Endodermal cell (in vitro differentiated cells): ENCODE measurements at places on chromosomes 6 and 20. TPM values are rescaled to one million over a fixed set of nuclear protein-coding genes. Genes with fewer than 3 reads are reported as not detected.

- DNase-seq, result peak; percentile 45
Observed at GRCh38 chr6:14283600-14284235, 166.1 kb downstream of the CD83 start.

The FUT9 gene
- 1.3 and 1.5 TPM in 2 replicates for total RNA-seq

The ABCC10 gene
- total RNA-seq, result 18.3 to 36.2 TPM (median 34.1 TPM) in 3 replicates

DNA sequence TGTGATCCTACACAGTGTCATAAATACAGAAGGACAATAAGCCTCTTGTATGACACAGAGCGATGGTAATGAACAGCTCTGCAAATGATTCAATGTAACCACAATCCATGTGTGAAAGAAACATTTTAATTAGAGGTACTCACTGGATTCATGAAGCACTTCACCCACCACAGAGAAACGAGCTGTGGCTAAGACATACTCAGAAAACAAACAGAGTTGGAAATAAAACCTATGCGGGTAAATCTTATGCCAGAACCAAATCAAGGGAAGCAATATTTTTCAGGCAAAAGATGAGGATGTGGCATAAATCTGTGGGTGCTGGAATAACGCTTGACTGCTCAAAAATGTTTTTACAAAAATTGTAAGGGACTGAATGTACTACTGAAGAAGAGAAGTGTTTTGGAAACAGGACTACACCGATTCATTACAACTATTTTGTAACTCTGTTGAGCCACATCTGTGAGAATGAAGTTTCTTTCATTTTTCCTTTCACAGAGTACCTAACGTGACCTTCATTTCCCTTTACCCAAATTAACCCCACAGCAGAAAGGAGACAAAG is 112.1 kb downstream of the WDR27 start:
- DNase-seq, result no peak

- DNase-seq, result peak; percentile 51
Observed at GRCh38 chr6:63788569-63788968, 153.0 kb downstream of the PHF3 start.

DNA sequence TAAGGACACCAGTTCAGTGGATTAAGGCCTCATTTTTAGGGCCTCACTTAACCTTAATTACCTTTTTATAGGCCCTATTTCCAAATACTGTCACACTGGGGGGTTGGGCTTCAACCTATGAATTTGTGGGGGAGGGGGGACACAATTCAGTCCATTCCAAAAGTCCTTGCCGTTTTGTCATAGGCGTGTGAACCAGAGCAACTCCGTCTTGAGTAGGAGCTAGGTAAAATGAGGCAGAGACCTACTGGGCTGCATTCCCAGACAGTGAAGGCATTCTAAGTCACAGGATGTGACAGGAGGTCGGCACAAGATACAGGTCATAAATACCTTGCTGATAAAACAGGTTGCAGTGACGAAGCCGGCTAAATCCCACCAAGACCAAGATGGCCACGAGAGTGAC is 113.5 kb upstream of the SNX9 start:
- DNase-seq, result no peak

- peak; percentile 75 for DNase-seq
Observed at GRCh38 chr6:32692019-32692418, 25.6 kb upstream of the HLA-DQB1 start.

- no peak for DNase-seq
Observed at GRCh38 chr6:163302747-163303146, 111.8 kb upstream of the QKI start.

The SLC9A8 gene
- 8.3 to 10.3 TPM (median 9.0 TPM) in 3 replicates for total RNA-seq

DNA sequence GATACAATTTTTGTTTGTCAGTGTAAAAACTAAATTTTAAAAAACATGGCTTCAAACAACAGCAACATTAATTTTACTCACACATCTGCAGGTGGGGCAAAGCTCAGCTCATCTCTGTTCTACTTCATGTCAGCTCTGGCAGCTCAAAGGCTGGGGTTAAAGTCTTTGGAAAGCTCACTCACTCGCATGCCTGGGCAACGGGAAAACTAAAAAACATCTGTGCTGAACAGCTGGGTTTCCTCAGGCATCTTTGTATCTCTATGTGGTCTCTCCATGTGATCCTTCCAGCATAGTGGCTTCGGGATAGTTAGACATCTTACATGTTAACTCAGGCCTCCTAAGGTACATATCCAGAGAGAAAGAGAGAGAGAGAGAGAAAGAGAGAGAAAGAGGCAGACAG is 499.6 kb downstream of the RFPL4B start:
- no peak for DNase-seq

DNA sequence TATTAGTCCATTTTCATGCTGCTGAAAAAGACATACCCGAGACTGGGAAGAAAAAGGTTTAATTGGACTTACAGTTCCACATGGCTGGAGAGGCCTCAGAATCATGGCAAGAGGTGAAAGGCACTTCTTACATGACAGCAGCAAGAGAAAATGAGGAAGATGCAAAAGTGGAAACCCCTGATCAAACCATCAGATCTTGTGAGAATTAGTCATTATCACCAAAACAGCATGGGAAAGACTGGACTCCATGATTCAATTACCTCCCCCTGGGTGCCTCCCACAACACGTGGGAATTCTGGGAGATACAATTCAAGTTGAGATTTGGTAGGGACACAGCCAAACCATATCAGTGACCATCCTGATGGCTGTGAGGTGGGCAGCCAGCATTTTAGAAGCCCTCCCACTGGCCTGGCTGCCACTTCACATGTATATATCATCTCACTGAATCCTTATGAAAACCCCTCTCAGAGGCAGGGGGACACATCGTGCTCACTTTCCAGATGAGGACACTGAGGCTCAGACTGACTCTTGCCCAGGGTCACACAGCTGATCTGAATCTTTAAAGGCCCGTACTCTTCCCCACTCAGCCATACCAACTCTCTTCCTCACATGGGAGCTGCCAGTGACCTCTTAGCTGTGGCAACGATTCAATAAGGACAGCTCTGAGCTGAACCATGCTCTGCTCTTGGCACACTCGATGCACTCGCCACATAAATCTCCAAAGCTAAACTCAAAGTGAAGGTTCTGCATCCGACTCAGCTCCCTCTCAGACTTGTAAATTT is 25.7 kb downstream of the BMP7 start:
- no peak for DNase-seq

The TCF21 gene
- 0.13 TPM in 1 of 3 replicates, not detected in the others for total RNA-seq

DNA sequence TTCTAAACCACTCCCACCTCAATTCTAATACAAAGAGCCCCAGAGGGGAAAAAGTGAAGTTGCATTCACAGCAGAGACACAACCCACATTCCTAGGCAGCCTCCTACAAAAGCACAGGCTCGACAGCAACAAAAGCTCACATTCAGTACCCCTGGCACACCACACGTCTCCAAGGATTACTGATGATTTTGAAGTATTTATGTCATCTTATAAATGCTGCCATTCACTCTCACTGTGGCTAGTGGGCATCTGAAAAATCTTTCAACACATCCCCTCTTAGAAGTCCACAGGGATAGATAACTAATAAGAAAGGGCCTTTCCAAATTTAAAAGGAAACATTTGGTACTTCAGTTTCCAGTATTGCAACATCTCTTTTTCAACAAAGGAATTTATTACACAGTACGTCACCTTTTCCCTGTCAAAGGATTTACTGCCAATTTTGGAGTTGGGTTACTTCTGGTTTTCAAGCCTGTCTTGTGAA is 146.7 kb downstream of the TASP1 start:
- peak; percentile 65 for DNase-seq

DNA sequence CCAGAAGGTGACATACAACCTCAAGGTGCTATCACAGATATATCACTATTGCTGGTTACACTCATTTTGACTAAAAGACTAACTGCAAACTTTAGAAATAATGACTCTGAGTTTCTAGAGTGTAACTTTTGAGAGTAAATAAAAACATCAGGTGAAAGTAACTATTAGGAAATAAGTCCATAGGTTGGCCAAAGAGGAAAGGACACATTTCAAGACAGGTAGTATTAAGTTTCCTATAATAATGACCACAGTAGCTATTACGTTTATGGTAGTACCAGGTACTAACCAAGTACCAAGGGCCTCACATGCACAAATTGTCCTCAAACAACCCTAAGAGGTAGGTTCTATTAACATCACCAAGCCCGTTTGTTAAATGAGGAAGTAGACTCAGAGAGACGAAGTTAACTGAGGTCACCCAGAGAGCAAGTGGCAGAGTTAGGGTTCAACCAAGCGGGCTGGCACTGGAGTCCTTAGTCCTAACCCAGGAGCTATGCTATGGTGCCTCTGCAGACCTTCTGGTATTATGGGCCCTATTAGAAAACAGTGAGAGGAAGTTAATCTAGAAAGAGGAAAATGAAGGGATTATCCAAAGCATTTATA is 36.8 kb downstream of the HEBP2 start:
- DNase-seq, result no peak

The TAF8 gene
- 27.5 to 31.0 TPM (median 28.1 TPM) in 3 replicates for total RNA-seq

DNA sequence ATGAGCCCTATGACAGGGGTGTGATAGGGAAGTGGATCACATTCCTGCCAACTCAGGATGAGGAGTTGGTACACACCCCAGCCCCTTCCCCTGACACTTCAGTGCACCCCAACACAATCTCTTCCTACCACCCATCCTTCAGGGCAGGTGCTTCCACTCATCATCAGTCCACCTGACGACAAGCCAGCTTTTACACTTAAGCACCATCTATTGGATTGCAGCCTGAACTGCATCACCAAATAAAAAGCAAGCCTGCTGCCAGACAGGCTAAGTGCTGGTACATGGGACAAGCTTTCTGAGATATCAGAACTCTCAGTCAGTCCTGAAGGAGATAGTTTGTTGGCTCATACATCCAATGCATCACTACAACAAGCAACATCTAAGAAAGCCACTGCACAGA is 69.0 kb upstream of the TMEM200A start:
- peak; percentile 51 for DNase-seq

DNA sequence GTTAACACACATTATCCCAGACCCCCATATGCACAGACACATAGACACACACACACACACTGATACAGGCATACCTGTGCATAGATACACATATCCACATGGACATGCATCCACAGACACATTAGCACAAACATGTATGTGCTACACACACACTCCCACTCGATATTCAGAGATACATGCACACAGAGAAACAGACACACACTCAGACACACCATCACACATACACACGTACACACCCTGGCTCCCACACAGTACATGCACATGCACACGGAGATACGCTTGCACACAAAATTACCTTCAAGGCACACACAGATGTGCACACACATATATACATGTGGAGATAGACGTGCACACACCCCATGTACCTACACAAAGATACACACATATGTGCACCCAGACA is 19.7 kb downstream of the RBM38 start:
- DNase-seq, result no peak

DNA sequence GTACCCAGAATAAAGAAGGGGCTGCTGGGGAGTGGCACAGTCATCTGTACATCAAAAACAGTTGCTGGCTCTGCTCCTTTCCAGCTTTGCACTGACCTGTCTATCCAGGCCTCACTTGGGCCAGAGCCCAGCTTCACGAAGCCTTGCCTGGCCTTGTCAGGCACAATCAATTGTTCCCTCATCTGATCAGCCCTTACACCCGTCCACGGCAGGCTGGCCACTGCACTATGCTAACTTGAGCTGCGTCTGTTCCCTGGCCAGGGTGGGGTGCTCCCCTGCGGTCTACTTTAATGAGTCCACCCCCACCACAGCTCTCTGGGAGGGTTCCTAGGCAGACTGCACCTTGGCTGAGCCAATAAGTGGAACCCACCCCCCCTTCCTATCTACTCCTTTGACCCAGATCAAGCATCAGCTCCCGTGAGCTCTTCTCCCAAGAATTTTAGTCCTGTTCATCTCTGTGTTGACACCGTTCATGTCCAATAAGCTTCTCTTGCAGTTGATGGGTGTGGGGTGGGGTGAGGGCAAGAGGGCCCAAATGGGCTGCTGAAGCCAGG is 74.3 kb upstream of the MLN start:
- no peak for DNase-seq

DNA sequence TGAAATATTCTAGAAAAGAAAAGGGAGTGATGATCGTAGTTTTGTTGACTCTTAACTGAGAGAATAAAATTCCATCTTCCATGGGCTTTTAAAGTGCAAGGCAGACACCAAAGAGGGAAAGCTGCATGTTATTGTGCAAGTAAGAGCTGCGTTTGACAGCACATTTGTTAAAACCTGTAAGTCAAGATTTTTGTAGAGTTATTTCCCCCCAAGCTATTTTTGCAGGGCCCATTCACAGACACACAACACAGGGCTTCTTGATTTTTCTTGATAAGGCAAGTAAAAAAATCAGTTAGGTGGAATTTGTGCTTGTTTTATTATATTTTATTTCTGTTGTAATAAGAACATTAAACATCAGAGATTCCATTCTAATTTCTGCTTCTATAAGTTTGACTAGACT is 13.8 kb downstream of the CFAP206 start:
- DNase-seq, result no peak

The HAO1 gene
- not detected in 3 replicates for total RNA-seq

The FBXO5 gene
- total RNA-seq, result 28.9 to 73.5 TPM (median 71.6 TPM) in 3 replicates

DNA sequence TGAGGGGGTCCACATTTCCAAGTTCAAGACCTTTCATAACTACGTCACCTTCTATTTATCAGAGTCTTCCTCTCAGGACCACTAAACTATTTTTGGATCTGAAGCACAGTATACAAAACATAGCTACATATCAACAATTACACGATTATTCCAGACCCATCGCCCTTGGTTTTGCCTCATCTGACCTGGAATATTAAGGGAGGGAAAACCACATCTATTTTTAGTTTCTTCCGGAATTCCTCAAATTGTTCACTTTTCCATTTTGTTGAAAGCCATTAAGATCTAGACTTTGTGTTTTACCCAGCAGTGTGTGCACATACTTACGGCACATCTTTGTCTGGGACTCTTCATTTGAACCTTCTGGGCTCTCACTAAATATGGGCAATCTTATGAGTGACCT is 12.0 kb upstream of the ADGRF5 start:
- DNase-seq, result no peak

The AURKA gene
- 61.9 to 88.7 TPM (median 85.9 TPM) in 3 replicates for total RNA-seq

- DNase-seq, result no peak
Observed at GRCh38 chr6:25290306-25291060, 11.3 kb downstream of the CARMIL1 start.

DNA sequence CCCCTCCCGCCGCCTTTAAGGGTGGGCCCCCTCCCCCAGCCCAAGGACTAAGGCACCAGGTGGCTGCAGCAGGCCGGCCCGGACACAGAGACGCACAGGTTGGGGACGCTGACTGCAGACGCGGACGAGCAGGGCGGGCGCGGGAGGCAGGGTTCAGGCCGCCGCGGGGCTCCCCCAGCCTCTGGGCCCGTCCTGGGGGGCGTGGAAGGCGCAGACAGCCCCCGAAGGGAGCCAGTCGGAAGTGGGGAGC is 9.3 kb downstream of the DUSP15 start:
- DNase-seq, result peak; percentile 84

GRCh38 chr20:33539129-33539528 is 49.2 kb downstream of the CBFA2T2 start:
- DNase-seq, result no peak

- DNase-seq, result no peak
Observed at GRCh38 chr6:157497579-157497978, 116.6 kb downstream of the ZDHHC14 start.
